ENCODE measurements at places on chromosomes 7 and 10.
A peak's percentile ranks its signal among the peaks of the same experiment; 100 is the strongest.

- peak; percentile 70 for DNase-seq
Measured at GRCh38 chr7:50331564-50332208, 27.2 kb downstream of the IKZF1 start.

DNA sequence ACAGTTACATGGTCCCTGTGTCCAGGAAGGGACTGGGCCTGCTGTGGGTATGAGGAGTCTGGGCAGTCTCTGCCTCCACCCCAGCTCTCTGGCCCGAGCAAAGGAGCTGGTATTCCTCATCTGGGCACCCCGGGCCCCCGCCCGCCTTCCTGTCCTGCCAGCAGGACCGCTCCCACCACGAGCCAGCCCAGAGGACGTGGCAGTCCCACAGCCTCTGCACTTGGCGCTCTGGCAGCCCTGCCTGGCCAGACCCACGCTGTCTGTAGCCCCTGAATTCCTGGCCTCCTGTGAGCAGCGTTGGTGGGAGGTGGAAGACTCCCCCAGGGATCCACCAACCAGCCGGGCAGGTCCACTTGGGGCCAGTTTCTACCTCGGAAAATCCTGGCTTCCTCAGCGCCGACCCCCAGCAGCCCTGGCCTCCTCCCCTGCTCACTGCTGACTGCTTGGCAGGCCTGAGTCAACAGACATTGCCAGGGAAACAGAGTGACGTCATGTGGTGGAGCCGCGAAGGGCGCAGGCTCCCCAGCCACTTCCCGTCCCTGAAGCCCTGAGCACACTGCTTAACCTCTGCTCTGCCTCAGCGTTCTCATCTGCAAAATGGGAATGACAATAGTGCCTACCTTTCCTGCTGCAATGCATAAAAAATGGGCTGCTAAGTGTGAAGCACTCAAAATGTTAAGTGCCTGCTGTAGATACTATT lies 21.6 kb upstream of the LIMK1 start:
- DNase-seq, result peak; percentile 86

DNA sequence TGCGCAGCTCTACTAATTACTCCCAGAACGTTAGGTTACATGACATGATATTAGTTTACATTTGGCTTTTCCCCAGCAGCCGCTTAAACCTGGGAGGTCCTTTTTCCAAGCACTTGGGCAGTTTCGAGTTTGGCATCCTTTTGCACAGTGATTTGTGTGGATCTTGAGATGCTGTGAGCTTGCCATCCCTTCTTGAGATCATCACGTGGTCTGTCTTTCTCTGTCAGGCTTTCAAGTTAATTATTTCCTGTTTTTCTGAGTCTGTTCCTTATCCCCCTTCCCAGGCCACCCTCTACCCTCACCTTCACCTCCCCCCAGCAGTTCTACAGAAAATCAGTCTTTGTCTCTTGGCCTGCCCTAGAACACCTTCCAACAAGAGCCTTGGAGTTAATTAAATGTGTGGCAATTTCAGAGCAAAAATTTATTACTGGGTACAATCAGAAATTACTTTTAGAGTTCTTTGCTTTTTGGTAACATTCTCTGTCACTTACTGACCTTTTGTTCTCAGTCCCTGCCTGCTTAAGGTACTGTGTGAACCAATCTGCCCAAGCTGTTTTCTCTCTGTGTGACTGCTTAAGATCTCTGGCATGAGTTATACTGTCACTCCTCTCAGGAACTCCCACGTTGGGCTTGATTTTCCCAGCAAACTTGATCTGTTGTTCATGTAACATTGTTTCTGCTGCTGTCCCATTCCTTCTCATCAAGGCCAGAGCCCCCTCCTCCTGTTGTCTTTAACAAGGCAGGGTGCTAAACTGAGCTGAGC lies 3.1 kb upstream of the SLF2 start:
- no peak for DNase-seq

DNA sequence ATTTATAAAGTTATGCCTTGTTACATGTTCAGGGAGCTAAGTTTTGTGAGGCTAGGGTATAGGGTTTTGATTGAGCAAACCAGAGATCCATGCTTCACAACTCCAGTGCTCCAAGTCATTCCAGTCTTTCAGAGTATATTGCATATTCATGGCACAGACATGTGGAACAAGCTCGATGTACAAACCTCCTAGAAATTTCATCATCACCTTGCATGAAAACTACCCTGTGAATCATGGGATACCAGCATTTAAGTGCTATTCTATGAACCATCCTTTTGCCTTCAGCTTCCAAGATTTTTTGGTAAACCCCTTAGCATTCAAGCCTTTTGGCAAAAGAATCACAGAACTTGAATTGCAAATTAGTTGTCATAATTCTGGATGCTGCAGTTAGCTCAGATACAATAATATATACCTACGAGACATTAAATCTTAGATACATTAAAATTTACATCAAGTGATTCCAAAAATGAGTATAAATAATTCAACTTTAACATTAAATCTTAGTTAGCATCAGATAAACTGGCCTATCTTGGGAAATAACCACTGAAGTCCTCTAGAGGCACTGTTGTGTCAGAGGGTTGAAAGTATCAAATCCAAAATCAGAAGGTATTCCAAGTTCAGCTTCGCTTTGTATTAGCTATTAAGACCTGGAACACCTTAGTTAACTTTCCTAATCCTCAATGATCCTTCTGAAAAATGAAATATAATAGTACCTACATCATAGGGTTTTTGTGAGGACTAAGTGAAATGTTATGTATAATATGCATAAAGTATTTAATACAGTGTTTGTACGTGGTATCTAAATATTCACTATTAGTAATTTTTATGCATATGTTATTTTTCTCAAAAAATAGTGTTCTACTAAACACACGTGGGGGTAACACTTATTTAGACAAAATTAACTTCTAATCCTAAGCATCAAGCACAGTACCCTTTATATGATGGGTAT lies 55.5 kb upstream of the CABCOCO1 start:
- no peak for DNase-seq

DNA sequence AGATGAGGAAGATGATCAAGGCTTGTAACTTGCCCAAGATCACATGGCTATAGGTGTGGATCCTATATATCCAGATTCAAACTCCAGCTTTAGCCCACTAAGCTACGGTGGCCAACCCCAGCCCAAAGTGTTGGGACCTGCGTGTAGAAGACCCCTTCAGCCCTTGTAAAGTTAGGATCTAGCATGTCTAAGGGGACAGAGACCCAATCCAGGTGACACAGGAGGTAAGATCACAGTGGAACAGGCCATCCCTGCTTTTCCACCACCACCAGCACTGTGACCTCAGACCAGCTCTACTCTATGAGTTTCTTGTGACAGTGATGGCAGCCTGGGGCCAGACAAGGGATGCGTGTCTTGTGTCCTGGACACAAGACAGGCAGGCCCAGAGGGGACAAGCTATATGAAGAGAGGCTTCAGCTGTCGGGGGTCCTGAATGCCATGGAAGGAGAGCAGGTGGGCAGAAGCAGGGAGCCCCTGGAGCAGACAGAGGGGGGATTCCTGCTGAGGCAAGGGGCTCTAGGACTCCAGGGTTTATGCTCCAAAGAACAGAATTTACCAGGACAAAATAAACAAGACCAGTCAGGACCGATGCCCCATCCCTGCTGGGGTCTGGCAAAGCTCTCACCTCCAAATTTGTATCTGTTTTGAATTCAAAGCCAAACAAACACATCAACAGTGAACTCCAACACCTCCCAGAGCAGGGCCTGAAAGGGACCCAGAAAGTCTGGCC lies 10.4 kb downstream of the GPRIN2 start:
- DNase-seq, result no peak

DNA sequence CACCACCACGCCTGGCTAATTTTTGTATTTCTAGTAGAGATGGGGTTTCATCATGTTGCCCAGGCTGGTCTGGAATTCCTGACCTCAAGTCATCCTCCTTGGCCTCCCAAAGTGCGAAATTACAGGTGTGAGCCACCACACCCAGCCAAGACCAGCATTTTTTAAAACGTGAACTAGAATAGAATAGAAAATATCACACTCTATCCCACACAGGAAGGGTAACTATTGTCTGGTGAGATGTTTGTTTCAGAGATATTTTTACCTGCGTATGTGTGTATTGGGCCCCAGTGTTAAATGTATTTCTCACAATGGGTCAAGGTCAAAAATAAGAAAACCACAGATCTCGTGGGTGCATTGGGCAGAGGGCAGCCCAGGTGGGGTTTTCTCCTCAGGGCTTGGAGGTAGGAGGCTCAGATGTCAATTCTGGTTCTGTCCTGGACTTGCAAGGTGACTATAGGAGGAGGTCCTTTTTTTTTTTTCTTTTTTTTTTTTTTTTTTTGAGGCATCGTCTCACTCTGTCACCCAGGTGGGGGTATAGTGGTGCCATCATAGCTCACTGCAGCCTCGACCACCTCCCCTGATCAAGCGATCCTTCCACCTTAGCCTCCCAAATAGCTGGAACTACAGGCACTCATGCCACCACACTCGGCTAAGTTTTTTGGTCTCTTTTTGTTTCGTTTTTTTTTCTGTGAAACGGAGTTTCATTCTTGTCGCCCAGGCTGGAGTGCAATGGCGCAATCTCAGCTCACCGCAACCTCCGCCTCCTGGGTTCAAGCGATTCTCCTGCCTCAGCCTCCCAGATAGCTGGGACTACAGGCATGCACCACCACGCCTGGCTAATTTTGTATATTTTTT lies 19.0 kb downstream of the SH2B2 start:
- DNase-seq, result no peak

Data from CD4-positive, alpha-beta T cell treated with Interleukin-12 subunit alpha and Interleukin-12 subunit beta, for 1 hour (primary cell).